ENCODE measurements at places on chromosomes 16 and 17.

GRCh38 chr17:46841561-46842379, 9.6 kb upstream of the WNT9B start:
- DNase-seq: no peak

DNA sequence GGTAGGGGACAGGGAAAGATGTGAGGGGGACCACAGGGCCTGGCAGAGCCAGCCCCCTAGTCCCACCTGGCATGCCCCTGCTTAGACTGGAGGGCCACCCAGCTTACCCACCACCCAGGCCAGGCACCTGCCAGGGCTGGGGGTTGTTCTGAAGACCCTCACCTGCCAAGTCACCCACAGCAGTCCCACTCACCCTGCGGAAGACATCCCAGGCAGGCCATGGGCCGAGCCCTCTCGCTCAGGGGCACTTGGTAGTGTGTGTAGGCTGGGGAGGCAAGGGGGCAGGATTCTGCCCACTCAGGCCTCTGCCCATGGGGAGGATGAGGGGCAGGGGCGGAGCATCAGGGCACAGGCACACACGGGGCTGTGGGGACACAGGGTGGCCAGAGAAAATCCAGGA, 4.0 kb downstream of the PLCD3 start:
- DNase-seq: no peak

DNA sequence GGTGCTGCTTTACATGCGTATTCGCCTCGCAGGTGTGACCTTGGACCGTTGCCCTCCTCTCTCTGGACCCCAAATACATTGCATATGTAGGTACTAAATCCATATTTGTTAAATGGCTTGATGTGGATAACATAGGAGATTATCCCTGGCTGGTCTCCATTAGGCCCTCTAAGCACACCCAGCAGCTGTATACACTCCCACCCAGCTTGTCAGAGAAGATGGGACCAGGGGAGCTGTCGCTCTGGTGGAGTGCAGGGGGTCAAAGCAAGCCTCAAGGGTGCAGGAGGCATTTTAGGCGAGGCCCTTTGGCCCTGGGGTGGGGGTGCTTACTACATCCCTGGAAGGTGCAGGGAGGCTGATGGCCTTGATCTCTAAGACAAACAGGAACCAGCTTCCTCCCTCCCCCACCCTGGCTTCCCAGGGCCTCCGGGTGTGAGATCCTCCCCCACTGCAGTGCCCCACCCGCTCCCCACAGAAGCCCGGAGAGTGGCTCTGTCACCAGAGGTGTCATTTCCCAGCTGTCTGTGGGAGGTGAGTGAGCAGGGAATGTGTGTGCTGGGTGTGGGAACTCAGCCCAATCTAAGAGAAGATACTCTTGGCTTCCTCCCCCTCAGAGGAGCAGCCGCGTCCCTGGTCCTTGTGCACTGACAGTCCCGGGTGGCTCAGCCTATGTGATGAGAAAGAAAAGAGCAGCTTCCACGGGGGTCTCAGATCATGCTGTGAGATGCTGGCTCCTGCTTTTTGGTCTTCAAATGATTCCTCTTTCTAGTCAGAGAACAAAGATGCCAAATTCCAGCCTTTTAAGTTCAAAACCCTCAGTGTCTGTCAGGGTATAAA, 1.4 kb upstream of the VAMP2 start:
- DNase-seq: no peak

DNA sequence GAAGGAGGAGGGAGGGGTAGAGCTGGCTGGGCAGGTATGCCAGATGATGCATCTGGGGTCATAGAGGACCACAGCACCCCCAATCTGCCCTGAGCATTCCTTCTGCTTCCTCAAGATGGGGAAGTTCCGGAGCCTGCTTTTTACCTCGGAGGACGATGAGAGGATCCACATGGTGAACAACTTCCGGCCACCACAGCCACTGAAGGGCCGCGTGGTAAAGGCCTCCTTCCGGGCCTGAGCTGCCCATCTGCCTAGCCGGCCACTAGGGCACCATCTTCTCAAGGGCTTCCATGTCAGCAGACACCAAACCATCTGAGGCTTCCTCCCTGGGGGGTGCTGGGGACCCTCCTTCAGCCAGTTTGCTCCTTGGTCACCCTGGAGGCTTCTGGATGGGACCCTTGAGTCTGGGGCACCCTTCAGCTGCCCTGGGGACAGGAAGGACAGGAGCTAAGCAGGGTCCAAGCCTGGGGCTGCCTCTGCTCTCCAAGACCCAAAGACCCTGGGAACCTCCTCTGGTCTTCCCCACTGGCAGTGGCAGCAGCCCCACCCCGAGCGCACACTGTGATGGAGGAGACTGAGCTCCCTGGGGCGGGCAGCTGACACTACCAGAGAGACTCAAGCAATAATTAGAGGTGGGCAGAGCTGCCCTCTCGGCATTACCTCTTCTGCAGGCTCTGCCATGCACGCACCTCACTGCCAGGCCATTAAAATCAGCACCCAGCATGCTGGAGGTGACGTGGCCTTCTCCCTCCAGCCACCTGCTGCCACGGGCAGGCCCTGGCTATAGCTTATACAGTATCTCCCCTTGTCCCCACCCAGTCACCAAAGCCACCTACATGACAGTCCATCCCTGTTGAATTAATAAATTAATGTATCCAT, 9.3 kb downstream of the CA7 start:
- no peak for DNase-seq

GRCh38 chr17:65985571-65985970, 206.4 kb downstream of the CEP112 start:
- no peak for DNase-seq

DNA sequence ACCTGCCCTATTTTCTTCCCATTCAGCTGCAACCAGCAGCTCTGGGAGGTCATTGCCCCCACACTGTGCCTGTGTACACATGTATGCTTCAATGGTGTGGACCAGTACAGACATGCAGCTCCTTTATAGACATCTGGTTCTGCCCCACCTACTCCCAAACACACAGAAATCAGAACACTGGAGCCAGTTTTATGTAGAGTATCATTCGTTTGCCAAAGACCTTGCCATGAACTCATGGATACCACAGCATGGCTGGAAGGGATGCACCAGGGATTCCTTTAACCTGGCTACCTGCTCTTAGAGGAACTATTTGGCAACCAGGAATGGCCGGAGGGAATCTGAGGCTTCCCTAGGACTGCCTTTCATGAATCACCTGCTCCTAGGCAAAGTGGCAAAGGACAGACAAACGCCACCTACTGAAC, 60.4 kb downstream of the ZFHX3 start:
- no peak for DNase-seq

- DNase-seq: no peak
Measured at GRCh38 chr17:80837711-80838110, 153.9 kb upstream of the CHMP6 start.

DNA sequence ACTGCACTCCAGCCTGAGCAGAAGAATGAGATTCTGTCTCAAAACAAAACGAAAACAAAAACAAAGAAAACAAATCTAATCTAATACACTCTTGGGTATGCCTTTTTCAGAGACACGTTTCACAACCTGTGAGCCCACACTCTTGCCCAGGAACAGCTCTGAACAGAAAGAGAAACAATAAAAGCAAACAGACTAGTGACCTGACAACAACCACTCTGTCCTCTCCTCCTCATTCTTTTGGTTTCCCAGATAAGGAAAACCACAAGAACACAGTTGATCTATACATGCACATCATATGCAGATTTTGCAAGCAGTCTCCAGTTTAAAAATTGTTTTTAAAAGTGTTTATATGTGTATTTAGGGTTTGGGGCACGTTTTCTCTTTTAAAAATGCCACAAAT, 1.3 kb downstream of the MKS1 start:
- no peak for DNase-seq

DNA sequence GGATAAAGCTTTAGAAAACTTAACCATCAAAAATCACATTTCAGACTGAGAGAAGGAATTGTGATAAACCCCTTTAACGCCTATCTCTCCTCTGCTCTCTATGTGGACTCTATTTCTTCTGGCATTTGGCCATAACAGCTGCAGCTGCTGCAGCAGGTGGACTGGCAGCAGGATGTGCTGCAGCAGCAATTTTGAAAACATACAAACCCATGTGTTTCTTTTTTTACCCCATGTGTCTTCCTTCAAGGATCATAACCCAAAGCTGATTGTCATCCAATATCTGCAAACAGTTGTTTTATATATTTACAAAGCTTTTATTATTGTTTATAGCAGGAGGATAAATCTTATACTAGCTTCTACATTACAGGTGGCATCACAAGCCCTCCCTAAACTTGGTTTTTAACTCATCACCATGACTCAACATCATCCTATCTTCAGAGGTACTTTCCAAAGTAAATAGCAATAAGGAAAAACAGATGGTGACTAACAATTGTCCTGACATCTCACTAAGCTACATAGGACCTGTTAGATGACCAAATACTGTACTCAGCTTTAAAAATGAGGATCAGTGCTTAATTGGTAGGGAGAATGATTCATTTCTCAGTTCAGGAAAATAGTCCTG, 14.5 kb upstream of the KRTAP9-2 start:
- peak; percentile 12 for DNase-seq

- DNase-seq: no peak
Measured at GRCh38 chr17:19456016-19456927, 45.2 kb downstream of the RNF112 start.

GRCh38 chr17:75525806-75526554, 483 bp downstream of the LLGL2 start:
- no peak for DNase-seq

DNA sequence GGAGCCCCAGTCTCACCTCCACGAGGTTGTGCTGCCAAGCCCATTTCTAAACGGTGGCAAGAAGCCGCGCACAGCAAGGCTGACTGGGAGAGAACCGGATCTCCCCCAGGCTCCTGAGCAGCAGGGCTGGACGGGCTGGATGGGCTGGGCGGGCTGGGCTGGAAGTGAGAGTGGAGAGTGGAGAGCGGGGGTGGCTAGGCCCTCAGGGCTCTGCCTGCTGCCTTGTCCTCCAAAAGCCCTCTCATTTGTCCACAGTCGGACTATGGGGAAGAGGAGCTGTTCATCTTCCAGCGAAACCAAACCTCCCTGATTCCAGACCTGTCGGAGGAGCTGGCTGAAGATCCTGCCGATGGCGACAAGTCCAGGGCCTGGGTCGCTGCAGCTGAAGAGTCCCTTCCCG, 3.2 kb downstream of the DNAAF8 start:
- DNase-seq: no peak

DNA sequence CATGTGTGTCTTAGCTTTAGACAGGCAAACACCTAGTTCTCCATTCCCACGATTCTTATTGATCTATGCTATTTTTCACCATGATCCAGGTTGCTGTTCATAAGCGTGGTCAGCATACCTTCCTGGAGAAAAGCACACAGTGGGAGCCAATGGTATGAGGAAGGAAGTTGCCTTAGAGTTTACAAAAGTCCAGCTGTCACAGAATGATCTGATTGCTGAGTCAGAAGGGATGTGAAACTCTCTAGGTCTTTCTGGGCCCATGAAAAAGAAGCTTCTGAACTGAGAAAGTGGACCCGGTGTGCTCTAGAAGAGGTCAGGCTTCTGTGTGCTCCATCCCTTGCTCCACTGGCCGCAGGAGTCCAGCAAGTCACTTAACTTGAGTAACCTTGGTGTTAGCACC, 71.0 kb upstream of the CCL1 start:
- DNase-seq: no peak

DNA sequence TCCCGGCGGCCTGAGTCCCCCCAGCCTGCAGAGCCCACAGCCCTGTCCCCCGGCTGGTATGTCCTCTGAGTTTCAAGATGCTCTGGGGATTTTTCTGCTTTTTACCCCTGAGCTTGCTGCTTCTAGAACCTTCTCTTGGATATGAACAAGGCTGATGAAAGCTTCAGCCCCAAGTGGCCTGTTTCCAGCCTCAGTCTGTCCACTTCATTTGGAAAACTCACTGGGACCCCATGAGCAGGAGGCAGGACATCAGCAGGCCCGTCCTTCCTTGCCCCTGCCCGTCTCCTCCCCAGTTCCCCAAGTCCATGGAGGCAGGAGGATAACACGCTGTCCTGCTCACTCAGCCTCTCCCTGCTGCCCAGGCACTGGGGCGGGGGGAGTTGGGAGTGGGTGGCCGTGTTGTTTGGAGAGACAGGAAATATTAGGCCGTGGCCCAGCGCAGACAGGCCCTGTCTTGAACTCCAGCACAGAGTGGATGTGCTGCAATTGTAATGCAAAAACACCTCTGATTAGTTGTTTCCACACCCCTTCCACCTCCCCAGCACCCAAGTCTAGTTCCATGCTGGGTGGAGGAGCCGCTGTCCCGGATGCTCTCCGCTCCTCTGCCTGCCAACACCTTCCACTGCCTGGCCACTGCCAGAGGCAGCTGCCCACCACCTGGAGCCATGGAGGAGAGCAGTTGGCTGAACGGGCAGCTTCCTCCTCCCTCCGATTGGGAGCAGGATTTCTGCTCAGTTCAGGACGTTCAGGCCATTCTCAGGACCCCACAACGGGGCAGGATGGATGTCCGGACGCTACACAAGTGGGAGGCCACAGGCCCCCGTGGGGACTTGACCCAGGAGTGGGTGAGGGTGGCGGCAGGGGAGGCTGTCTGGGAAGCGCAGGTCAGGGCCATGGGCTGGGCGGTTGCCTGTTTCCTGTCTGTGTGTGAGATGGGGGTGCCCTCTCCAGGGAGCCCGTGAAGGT, 216.9 kb upstream of the GSE1 start:
- no peak for DNase-seq

DNA sequence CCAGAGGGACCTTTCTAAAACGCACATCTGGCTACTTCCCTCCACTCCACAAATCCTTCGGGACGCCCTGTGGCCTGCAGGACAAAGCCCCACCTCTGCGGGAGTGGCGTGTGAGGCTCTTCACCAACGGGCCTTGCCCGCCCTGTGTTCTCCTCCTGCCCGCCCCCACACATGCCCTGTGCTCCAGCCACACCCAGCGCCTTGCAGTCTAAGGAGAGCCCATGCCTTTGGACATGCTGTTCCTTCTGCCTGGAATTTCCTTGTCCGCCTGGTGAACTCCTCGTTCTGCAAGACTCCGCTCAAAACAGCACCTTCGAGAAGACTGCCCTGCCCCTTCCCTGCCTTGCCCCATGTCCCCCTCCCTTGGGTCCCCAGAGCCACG, 7.4 kb downstream of the ELOB start:
- DNase-seq: no peak

DNA sequence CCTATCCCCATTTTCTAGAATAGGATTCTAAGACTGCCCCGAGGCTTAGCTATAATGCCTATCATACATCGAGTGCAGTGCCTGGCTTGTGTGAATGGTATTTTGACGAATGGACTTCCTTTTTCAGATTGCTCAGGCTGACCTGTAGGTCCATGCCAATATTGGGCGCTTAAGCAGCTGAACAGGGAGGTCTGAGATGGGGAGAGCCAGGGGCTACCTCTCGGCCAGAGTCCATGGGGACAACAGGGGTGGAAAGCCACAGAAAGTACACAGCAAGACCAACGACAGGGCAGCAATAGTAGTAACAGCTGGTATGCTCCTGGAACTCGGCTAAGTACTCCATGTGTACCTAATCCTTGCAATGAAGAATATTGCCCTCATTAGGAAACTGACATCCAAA, 91.7 kb upstream of the WSCD1 start:
- no peak for DNase-seq

GRCh38 chr17:28737770-28738679, 5.8 kb upstream of the TRAF4 start:
- DNase-seq: no peak

DNA sequence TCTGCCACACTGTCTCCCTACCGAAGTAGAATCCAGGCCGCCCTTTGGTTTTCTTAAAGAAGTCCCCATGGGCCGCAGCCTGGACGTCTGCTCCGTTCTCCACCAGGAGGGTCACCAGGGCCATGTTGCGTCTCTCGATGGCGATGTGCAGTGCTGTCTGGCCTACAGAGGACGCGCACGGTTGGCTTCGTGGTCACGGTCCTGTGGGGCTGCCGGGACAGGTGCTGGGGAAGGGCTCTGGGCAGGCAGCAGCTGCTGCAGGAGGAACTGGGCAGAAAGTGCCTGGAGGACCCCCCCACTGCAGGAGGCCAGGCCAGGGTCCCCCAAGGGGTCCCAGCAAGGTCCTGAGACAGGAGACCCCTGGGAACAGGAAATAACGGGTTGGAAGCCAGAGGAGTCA, 19.0 kb downstream of the TRPV1 start:
- no peak for DNase-seq

Measured in Panc1 (cell line).